ENCODE measurements at places on chromosomes 5 and 9.

DNA sequence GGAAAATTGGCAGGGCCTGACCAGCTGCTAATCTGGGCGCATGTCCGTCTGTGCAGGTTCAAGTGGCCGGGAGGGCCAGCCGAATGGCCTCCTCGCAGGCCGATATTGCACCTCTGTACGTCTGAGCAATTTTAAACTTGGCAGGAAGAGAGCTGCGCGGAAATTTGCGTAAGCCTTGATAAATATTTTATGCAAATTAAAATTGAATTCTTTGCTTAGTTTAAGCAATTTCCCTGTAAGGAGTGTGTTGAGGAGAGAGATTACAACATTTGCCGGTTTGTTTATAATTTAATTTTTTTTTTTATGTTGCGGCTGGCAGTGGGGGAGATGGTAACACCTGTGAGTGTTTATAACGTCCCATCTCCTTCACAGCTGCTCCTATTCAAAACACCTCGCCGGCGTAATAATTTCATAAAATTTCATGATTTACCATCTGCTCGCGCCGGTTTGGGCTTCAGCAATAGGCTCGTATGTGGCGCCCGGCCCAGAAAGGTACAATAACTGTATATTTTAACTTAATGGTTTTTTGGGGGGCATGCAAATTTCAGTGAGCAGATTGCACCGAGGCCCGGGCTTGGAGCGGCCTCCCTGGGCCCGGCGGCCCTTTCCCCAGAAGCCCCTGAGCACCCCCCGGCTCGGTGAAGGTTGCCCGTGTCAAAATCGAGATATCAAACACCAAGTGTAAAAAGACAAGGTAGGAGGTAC is 269.4 kb upstream of the MVB12B start:
- DNase-seq: no peak

DNA sequence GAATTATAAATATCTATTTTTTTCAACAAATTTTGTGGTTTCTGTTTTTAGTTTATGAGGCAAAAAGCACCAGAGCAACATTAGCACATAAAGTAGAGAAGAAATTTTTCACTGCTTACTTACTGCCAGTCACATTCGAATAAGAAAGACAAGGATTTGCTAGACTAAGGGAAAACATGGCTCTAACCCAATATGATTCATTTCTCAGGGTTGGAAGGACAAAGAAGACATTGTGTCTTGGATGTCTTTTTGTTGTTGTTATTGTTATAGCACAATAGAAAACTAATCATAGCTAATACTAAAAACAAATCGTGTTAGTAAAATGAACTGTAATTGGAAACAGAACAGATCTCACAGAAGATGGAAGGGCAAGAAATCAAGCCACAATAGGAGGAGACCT is 90.9 kb upstream of the SLCO6A1 start:
- DNase-seq: no peak

DNA sequence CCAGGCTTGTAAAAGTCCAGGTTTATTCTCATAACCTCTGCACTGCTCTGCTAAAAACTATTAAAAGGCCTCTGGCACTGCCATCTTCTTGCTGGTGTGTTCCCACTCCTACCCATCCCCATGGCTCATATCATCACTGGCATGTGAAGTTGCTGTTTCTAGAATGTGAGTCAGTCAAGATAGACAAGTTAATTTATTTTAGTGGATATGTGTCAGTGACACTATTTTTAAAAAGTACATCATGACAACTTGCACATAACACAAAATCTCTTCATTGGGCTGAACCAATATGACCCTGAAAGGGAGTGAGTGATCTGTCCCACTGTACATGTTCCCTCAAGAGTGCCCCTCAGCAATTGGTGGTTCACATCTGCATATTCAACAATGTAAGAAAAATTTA is 299.7 kb downstream of the NFIB start:
- no peak for DNase-seq

GRCh38 chr5:33816791-33817190 is 75.0 kb downstream of the ADAMTS12 start:
- DNase-seq: peak; percentile 48

GRCh38 chr9:13939701-13940490 is 374.0 kb downstream of the NFIB start:
- DNase-seq: no peak

DNA sequence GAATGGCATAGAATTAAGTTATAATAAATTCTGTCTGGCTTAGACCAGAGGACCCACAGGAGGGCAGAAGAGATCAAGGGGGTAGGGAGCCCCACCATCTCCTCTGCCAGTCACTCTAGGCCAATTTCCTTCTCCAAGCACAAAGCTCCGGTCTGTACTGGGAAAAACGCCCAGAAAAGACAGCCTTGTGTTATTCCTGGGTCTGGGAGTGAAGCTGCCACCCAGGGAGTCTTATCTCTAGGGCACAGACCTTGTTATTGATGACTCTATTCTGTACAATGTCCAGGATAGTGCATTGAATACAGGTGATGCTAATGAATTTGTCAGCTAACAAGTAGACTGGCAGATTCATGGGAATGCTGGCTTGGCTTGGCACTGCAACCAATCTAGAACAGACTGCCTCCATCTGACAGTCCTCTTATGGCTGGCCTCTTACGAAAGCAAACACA is 60.7 kb downstream of the MED27 start:
- no peak for DNase-seq

GRCh38 chr5:137638841-137639240 is 97.0 kb downstream of the KLHL3 start:
- DNase-seq: no peak

DNA sequence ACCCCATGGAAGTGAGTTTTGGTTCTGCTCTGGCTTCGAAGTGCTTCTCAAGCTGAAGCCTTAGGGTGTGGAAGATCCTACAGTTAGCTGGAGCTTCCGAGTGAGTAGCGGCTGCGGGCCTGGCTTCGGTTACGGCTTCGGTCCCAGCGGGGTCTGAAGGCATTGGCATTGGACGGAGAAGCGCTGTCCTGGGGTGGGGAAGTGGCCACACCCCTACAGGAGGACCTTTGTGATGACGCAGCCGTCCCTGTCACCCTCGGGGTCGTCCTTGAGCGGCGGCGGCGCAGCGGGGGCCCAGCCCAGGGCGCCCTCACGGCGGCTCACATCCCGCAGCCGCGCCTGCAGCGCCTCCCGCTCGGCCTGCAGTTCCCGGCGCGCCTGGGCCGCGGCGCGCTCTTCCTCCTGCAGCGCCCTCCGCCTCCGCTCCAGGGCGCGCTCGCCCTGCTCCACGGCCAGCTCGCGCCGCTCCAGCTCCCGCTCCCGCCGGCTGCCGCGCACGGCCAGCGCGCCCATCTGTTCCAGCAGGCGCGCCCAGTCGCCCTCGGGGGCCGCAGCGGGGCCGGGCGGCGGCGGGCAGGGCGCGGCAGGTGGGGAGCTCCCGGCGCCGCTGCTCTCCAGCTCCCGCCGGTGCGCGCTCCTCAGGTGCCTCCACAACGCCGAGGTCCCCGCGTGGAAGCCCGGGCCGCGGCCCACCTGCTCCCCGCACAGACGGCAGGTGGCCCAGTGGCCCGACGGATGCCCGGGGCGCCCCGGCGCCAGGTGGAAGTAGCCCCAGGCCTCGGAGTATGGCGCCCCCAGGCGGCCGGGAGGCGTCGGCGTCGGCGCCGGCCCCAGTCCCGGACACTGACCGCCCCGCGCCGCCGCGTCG is 9.9 kb downstream of the ZBED3 start:
- no peak for DNase-seq

DNA sequence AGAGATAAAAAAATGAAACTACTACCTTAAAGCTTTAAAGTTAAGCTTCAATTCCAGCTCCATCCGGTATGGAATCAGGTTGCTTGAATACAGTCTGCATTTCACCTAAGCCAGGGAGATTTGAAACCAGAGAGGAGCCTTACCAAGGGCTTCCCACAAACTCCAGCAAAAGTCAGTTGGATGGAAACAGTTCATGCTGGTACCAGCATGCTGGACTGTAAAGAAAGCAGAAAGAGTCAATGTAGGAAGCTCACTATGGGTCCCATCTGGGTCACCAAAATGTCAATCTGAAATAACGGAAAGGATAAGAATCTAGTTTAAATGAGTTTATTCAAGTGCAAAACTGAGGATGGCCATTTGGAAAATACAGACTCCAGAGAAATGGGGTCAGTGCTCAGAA is 65.3 kb downstream of the CDO1 start:
- DNase-seq: no peak

DNA sequence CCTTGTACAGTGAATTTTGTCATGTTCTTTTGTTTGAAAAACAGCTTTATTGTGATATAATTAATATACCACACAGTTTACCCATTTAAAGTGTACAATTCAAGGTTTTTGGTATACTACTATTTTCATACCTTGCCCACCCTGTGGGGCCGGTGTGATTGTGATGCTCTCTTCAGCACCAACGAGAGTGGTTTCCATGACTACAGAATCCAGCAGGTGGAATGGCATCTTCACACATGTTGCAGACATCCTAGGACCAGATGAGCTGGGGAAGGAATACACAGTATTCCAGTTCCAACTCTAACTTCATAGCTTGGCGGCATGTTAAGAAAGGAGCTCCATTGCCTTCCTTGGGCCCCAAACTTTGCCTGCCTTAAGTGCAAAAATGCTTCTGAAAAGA is 7.7 kb upstream of the GPR151 start:
- DNase-seq: no peak
